Spleen (tissue), 13 donors: ENCODE measurements at places on chromosomes 3 and 15. TPM values are rescaled to one million over a fixed set of nuclear protein-coding genes. Genes with fewer than 3 reads are reported as not detected.

DNA sequence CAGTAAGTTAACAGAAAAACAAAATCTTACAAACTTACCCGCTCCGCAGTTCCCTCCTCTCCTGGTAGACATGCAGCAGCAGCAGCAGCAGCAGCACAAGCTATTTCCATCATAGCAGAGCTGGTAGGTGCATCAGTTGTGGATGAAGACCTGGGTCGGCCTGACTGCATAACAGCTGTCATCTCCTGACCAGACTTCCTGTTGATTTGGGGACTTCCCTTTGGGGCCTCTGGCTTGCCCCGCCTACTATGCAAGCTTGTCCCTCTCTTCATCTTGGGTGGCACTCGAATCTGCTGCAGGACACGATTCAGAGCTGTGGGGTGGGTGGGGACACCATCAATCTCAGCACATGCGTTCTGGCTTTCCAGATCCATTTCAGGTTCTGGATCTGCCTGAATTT lies 65.7 kb downstream of the TMCC1 start:
- peaks cover 4% of the 10 kb centered on the region for H3K4me1 ChIP-seq
- H3K4me3 ChIP-seq: no peak overlapping the region
- no peak overlapping the region for H3K27ac ChIP-seq
- no peaks in the 10 kb centered on the region for H3K36me3 ChIP-seq

GRCh38 chr15:76996076-76996525 lies 1.2 kb downstream of the PSTPIP1 start:
- H3K36me3 ChIP-seq: no peaks in the 10 kb centered on the region
- H3K27ac ChIP-seq: peak overlapping the region; percentile 90
- peak overlapping the region; percentile 52 for H3K4me3 ChIP-seq
- H3K4me1 ChIP-seq: peaks cover 15% of the 10 kb centered on the region

GRCh38 chr3:480070-480469 lies 283.5 kb downstream of the CHL1 start:
- H3K4me3 ChIP-seq: no peak overlapping the region
- no peaks in the 10 kb centered on the region for H3K27me3 ChIP-seq
- peaks cover 3% of the 10 kb centered on the region for H3K4me1 ChIP-seq
- H3K27ac ChIP-seq: no peak overlapping the region
- no peak for DNase-seq
- H3K36me3 ChIP-seq: no peaks in the 10 kb centered on the region

Gene HHATL
- not detected for total RNA-seq

- no peaks in the 10 kb centered on the region for H3K36me3 ChIP-seq
- no peak for DNase-seq
- no peak overlapping the region for H3K27ac ChIP-seq
- H3K4me1 ChIP-seq: peaks cover 45% of the 10 kb centered on the region
- no peaks in the 10 kb centered on the region for H3K27me3 ChIP-seq
Measured at GRCh38 chr3:182807061-182807460, 13.8 kb downstream of the ATP11B start.

DNA sequence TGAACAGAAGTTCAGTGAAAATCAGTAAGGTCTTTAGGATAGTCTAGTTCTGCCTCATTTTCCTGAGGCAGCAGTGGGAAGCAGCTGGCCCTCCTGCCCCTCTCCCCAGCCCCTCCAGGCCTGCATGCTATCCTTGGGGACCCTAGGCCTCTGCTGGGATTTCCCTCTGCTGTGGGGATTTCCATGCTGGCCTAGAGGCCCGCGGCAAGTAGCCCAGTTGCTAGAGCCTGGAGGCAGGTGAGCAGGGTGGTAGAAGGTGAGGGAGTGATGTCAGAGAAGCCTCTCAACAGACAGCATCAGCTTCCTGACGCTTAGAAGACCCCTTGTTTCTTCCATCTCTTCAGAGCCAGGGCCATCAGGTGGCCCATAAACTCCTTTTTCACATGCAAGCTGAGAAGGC lies 305.8 kb upstream of the THBS1 start:
- no peak overlapping the region for H3K4me3 ChIP-seq
- no peaks in the 10 kb centered on the region for H3K4me1 ChIP-seq
- no peak overlapping the region for H3K27ac ChIP-seq
- no peak for DNase-seq
- no peaks in the 10 kb centered on the region for H3K27me3 ChIP-seq

GRCh38 chr3:5220193-5220592 lies 32.7 kb downstream of the EDEM1 start:
- H3K4me1 ChIP-seq: no peaks in the 10 kb centered on the region
- no peak for DNase-seq
- no peaks in the 10 kb centered on the region for H3K36me3 ChIP-seq
- H3K27ac ChIP-seq: no peak overlapping the region
- no peaks in the 10 kb centered on the region for H3K27me3 ChIP-seq
